ENCODE measurements at places on chromosomes 13 and 19. TPM values are rescaled to one million over a fixed set of nuclear protein-coding genes. Genes with fewer than 3 reads are reported as not detected.

Gene GAPDHS
- total RNA-seq, result 0.20 TPM

Gene TNFSF9
- total RNA-seq, result 0.69 TPM

Gene CKM
- 426 TPM for total RNA-seq

Gene SIGLEC6
- 1.6 TPM for total RNA-seq

Gene C19orf53
- total RNA-seq, result 40.6 TPM

Gene PDX1
- 0.10 TPM for total RNA-seq

Gene ADGRE1
- total RNA-seq, result 0.79 TPM

Gene SOX1
- not detected for total RNA-seq

Gene SIGLEC8
- total RNA-seq, result 0.59 TPM
